Fibroblast of skin of right quadriceps (primary cell): ENCODE measurements at places on chromosomes 3 and 15.

DNA sequence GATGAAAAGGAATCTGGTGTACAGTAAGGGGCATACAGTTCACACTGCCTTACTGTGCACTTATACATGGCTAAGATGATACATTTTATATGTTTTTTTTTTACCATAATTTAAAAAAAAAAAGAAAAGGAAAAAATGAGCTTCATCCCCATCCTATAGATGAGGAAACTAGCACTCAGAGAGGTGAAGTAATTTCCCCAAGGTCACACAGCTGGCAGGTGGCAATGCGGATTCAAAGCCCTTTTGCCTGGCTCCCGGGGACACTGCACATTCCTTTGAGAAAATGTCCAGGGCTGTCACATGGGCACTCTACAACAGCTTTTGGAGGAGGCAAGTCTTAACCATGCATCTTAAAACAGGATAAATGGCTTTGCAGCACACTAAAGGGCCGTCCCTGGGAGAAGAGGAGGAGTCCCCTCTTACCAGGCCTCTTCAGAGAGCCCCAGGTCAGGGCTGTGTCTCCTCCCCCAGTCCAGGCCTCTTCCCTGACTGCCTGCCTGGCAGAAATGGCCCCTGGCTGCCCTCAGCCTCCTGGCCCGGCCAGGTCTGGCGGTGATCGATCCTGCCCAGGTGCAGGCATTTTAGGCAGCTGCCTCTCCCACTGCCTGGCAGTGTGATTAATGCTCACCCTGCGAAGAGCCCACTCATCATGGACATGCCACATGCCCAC is 95.1 kb upstream of the LINGO1 start:
- no peak for DNase-seq

GRCh38 chr15:38652998-38653397 is 88.4 kb upstream of the RASGRP1 start:
- no peak for DNase-seq

- peak; percentile 31 for DNase-seq
These were observed 1.3 kb downstream of the ACAP2 start for GRCh38 chr3:195441476-195441991.

- DNase-seq: no peak
These were observed 13.9 kb upstream of the TMPRSS7 start for GRCh38 chr3:112020674-112021085.

- DNase-seq: no peak
These were observed 133.0 kb upstream of the CADM2 start for GRCh38 chr3:84825817-84826216.

GRCh38 chr3:151275091-151275490 is 3.3 kb downstream of the P2RY14 start:
- DNase-seq: no peak
